ENCODE measurements at places on chromosomes 7 and 10.

DNA sequence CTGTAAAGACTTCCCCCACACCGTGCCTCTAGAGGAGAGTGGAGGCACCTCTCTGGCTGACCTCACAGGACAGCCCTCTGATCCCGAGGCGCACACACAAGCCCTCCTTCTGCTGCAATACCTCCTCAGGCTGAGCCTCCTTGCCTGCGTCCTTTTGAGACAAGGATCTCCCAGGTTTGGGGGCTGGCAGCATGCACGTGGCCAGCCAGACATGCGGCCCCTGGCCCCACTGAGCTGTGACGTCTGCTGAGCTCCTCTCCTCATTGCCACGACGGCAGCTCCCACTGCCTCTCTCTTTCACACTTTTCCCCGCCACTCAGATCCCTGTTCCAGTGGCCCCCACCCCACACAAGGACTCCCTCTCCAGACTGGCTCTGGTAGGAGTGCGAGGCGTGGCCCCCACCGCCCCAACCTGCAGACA is 12.2 kb upstream of the DNAAF5 start:
- DNase-seq, result no peak

DNA sequence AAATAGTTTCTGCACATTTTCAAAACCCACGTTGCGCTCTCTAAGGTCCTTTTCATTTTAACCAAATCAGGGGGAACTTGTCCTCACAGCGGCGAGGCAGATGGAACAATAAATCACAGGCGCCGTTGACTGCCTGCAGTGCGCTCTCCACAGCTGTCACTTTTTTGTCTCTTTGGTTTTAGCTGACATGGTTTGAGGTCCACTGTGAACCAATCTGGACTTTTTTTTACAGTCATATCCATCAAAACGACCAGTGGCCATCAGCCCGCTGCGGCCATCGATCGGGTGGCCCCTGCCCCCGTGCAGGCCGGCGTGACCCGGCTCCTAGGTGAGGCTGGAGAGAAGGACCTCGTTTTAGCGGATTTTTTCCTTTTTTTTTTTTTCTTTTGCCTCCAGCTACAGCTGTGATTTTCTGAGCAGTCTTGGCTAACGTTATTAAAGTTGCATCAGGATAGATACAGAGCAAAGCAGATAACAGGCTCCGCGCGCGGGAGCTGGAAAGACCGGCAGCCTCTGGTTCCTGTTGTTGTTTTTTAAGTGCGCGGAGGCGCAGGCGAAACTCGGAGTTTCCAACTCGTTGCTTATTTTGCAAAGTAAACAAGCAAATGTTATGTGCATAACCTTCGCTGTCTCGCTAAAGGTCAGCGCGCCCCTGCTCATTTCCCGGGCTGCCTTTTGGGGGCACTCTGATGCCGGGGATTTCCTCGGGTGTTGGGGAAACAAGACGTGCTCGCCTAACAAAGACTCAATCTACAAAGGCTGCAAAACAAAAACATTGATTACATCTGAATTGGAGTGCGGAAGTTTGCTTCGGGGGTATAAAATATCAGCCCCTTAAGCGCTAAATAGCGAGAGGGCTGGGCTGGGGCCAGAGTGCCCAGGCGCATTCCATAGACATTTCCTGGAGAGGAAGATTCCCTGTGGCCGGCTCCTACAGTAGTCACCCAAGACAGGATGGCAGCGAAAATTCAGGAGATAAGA is 414.8 kb upstream of the MKI67 start:
- no peak for DNase-seq

DNA sequence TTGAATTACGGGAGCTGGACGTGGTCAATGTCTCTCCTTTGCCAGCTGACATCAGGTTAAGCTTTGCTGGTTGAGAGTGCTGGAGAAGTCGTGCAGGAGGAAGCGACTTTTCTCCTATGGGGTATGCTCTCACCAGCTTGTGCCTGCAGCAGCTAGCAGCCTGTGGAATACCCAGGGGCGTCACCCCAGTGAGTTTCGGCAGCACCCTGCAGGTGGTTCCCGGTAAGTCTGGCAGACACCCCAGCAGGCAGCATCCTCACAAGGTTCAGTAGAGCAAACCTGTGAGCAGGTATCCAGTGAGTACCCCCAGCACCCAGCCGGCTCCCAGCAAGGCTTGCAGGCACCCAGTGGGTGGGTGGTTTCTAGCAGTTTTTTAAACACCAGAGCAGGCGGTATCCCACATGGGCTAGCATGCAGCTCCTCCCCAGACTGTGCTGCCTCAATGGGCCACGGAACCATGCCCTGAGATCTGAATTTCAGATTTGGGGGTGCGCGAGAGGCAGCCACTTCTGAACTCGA is 74.8 kb upstream of the SVIL start:
- DNase-seq, result no peak

DNA sequence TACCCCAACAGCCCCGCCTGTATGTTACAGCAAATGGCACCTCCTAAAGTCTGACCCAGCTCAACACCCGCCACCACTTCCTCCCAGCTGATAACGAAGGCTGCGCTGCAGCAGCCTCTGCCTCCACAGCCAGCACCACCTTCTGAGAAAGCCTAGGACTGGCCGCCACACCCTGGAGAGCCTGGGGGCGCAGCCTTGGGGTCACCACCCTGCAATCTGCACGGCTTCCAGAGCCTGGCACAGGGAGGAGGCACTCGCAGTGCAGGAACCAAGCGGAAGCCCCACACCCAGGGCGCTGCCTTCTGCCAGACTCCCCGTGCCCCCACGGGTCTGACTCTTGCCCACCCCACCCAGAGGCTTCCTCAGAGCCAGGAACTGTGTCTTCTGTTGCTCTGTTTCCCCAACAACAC is 112.5 kb downstream of the MAD1L1 start:
- no peak for DNase-seq

DNA sequence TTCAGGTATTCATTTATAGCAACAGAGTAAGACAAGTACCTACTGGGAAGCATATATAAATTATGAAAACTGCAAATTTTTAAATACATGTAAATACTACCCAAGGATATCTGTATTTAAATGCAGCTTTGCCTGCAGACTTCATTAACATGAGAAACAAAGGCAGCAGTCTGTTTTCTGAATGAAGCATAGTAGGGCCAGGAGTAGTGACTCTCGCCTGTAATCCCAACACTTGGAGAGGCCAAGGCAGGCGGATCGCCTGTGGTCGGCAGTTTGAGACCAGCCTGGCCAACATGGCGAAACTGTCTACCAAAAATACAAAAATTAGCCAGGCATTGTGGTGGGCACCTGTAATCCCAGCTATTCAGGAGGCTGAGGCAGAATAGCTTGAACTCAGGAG is 42.5 kb upstream of the PHF14 start:
- no peak for DNase-seq

DNA sequence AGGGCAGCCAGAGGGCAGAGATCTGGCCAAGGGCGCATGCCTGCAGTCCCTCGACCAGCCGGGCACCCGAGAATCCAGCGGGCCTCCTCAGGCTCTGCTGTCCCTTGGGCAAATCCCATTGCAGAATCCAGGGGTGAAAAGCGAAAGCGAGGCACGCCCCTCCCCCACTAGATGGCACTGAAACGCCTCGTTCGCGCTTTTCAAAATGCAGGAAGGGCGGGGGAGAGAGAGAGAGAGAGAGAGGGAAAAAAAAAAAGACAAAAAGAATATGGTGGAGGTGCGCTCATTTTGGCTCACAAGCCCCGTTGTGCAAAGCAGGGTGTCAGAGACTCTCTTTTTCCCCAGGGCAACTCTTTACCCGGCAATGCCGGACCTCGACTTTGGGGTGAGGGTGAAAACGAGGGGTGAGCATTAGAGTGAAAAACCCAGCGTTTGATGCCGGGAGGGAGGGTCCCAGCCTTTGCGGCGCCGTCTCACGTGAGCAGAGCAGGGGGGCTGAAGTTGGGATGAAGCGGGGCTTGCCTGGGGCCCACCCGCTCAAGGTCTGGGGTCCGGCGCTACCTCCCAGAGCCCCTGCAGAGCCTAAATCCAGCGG is 2.5 kb upstream of the TMEM178B start:
- no peak for DNase-seq

DNA sequence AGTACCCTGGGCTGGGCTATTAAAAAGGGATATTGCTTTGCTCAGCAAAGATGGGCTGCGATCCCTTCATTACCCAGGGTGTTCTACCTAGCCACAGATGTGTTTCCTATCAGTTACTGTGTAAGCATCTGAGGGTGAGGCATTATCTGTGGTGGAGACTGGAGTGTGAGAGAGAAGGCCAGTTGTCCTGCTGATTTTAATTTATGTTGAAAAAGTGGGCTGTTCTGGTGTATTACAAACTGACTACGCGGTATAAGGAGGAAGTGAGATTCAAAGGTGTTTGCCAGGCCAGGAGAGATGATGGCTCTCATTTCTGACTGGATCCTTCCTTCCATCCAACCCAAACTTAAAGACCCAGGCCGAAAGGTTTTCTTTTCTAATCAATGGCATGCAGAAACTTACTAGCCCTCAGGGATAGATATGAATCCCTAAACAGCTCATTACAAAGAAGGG is 7.6 kb downstream of the TCF7L2 start:
- DNase-seq, result no peak

- no peak for DNase-seq
Observed at GRCh38 chr10:131645756-131646155, 255.1 kb upstream of the PPP2R2D start.

GRCh38 chr7:96998744-96999143 is 6.6 kb upstream of the DLX6 start:
- DNase-seq, result no peak

DNA sequence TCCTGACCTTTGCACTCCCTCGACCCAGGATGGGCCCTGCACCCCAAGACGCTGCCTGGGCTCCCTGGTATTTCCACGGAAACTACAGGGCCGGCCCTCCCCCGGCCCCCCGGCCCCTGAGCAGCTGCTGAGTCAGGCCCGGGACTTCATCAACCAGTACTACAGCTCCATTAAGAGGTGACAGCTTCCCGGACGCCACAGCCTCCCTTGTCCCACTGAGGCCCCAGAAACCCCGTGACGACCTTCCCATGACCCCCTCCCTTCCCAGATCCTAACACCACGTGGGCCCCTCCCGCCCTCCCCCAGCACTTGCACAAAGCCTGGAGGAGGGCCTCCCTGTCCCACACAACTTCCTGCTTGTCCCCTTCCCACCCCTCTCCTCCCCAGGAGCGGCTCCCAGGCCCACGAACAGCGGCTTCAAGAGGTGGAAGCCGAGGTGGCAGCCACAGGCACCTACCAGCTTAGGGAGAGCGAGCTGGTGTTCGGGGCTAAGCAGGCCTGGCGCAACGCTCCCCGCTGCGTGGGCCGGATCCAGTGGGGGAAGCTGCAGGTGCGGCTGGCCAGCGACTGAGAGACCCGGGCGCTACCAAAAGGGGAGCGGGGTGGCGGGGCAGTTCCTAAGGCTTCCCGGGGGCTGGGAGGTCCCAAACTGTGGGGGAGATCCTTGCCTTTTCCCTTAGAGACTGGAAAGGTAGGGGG is 5.7 kb downstream of the NOS3 start:
- DNase-seq, result no peak

GRCh38 chr10:99161165-99161564 is 74.5 kb downstream of the HPSE2 start:
- no peak for DNase-seq

GRCh38 chr7:150909200-150909995 is 57.1 kb downstream of the AOC1 start:
- no peak for DNase-seq

- peak; percentile 34 for DNase-seq
Observed at GRCh38 chr10:119391440-119392251, 150.9 kb downstream of the RGS10 start.

DNA sequence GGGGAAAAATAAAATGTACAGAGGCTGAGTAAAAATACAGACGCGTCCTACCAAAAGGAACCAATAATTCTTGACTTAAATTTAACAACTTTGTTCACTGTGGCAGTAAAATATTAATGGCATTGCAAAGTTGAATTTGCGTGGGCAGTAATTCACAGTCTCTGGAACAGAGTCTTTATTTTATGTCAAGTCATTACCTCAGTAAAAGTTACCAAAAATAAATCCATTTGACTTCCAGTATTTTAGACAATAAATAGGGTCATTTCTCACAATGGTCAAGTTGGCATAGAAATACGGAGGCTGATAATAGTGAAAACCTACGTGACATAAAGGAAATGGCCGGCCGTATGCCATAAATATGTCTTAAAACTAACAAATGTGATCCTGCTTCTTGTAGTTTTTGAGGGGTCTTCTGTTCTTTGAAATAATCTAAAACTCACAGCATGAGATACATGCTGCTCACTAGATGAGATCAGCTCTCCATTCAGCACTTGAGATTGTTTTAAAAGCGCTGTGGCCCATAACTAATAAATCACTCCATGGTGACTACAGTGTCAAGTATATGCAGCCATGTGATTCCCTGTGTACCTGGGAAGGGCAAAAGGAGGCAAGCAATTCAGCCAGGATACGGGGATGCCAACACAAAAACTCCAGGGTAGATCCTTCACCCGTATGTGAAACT is 75.3 kb downstream of the DOCK4 start:
- DNase-seq, result no peak

GRCh38 chr10:130882906-130883305 is 428.6 kb downstream of the TCERG1L start:
- DNase-seq, result no peak

DNA sequence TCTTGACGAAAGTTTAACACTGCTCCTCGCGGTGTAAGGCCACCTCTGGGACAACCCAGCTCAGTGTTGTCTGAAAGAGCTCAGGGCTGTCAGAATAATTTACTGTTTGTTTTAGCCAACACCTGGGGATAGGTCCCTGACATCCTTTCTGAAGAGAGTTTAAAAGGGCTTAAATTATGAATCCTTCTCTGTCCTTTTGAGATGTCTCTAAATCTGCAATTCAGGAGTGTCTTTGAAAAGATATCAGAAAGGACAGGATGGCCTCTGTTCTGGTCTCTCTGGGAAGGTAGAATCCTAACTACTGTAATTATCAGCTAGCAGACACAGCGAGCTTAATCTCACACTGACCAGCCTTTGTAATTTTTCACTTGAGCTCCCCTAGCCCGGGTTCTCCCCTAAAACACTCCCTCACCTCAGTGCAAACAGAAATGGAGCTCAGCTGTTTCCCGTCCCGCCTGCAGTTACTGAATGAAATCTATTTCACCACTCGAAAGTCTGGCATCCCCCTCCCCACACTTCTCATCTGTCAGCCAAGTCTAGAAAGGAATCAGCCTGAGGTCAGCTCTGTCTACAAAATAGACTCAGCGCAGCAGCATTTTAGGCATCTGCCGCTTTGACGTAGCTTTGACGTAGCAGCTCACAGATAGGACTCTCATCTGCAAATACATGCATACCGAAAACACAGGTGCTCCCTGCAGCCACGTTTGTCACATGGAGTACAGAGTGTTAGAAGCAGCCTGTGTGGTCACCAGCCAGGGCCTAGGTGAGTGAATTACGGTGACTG is 4.8 kb downstream of the DYNC2I1 start:
- no peak for DNase-seq

- DNase-seq, result no peak
Observed at GRCh38 chr7:118186501-118186900, 2.5 kb downstream of the LSM8 start.

GRCh38 chr10:61464461-61465170 is 11.4 kb upstream of the TMEM26 start:
- DNase-seq, result peak; percentile 69
